ENCODE measurements at places on chromosomes 3 and 15.

DNA sequence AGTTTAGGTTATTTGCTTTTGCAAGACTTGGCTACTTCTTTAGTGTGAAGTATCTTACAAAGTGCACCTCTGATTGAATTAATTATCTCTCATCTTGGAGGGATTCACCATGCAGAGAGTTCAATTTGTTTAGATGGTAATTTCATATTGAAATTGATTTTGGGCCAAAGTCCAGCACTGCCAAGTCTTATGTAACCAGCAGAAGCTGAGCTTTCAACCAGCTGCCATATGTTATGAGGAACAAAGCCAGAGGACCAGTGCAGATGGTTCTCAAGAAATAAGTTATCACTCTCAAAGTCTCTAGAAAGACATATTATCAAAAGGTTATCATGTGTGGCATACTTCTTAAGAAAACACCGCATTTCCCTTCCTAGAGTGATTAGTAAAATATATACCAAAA is 29.0 kb downstream of the ABHD6 start:
- no peak for DNase-seq

DNA sequence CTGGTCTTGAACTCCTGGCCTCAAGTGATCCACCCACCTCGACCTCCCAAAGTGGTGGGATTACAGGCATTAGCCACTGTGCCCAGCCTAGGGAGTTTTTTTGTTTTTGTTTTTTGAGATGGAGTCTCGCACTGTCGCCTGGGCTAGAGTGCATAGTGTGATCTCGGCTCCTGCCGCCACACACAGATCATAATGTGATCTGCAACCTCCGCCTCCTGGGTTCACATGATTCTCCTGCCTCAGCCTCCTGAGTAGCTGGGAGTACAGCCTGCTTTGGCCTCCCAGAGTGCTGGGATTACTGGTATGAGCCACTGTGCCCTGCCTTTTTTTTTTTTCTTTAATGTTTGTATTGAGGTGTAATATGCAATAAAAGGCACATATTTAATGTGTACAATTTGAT is 78.2 kb downstream of the SMAD3 start:
- DNase-seq = no peak

DNA sequence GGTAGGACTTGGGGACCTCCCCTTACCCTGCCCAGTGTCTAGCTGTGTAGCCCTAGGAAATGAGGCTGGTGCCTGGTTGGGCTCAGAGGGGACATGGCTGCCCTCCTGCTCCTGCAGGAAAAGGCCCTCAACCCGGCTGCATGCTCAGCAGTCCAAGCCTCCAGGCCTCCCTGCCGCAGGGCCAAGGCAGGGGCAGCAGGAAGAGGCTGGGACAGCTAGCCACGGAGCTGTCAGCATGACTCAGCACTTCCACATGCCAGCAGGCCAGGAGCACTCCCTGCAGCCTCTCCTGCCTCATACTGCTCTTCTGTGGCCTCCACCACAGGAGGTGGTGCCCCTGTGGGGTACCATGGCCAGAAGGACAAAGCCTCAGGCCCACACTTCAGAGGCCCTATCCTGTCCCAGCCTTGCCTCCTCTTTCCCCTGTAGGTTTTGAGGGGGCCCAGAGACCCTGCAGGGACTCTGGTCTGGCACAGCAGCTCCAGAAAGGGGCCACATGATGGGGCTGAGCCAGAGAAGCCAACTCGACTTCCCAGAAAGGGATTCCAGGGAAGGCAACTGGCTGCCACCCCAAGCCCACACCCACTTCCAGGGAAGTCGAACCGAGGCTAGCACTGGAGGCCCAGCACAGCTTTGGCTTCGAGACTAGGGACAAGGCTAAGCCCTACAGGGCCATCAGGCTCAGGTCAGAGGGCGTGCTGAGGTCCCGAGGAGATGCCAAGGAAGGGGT is 19.5 kb downstream of the TKT start:
- DNase-seq = no peak

DNA sequence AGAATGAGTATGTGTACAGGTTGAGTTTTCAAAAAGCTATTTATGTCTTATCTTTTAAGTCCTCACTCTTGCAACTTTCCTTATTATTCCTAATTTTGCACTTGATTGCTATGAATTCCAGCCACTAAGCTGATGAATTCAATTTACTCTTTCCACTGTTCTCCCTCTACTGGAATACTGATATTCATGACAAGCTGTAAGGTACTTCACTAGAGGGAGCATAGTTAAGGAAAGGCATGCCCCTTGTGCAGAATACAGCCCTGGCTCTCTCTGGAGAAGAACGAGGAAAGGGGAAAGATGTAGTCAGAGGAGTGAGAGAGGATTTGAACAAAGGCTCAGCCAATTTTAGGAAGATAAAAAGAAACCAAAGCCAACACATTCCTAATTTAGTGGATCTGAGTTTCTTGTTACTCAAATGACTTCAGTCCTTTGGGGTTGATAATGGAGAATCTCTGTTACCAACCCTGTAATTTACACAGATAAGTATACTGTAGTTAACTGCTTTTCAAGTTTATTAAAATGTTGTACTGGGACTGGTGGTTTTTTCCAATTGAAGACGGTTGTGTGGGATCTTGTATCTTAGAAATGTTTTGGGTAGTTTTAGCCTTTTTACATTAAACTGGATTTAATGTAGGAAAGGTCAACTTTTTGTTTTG is 4.0 kb downstream of the SCAANT1 start:
- no peak for DNase-seq

DNA sequence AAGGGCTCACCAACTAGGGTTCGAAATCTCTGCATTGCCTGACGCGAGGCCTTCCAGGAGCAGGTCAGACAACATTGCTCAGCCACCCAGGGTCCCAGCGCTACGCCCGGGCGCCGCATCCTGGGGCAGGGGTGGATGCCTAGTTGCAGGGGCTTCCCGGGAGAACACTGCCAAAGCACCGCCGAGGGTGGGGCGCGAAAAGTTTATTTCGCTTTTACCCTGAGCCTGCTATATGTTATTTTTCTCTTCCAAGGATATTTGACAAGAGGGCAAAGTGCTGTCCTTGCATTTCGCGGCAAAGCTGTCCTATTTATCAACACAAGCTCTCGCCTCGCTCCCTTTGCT is 549 bp upstream of the SOX14 start:
- DNase-seq = peak; percentile 54

DNA sequence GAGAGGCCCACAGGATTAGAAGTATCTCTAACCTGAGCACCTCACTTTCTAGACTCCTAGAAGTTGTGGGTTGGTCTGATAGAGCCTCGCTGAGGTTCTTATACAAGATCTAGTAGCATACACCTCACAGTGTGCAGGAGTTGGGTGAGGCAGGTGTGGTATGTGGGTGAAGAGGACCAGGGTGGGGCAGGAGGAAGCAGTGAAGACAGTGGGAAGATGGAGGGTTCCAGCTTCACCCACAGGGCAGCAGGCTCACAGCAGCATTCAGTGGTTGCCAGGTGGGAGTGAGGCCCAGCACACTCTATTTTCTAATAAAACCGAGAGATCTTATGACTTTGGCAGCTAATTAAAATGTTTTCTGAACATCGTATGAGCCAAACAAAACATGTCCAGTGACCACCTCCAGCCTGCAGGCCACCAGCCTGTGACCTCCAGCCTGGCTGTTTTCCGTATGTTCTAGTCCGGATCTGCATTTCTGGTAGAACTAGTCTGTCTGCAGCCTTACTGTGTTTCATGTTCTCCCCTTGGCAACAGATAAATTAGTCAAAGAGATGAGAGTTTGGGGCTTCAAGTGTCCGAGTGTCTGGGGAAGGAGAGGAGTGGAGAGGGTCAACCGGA is 170.4 kb upstream of the CTDSPL start:
- DNase-seq = no peak

All from activated CD8-positive, alpha-beta memory T cell treated with anti-CD3 and anti-CD28 coated beads for 24 hours (primary cell).